ENCODE measurements at places on chromosomes 2 and 18.
A peak's percentile ranks its signal among the peaks of the same experiment; 100 is the strongest.

- DNase-seq, result no peak
These were observed 107.6 kb downstream of the TMEM17 start for GRCh38 chr2:62398356-62398755.

DNA sequence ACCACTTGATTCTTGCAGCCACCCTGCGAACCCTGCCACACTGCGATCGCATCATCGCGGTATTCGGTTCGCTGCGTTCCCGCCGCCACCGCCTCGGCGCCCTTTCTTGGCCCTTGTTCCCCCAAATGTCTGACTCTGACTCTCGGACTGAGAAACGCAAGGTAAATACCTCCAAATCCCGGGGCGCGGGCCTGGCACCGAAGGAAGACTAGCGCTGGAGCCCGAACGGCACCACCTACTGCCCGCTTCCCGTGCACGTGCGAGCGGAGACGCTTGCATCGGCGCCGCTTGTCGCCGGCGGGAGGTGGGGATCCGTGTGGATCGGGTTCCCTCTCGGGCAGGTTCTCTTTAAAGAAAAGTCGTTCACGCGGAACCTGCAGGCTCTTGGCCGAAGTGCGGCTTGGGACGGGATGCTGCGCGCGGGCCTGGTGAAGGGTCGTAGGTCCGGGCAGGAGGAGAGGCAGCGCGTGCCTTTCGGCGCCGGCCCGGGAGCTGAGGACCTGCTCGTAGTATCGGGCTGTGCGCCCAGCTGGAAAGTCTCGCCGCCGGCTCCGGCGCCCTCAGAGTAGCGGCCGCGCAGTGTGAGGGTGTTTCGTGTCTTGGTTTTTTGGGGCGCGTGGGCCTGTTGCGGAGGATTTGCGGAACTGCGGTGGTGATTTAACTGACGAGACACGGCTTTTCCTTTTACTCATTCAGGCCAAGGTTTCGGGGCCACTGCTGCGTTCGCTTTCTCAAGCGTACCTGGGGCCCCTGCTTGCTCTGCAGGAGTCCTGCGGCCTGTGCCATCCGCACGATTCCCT, 514 bp downstream of the BCL2L11 start:
- DNase-seq, result no peak

DNA sequence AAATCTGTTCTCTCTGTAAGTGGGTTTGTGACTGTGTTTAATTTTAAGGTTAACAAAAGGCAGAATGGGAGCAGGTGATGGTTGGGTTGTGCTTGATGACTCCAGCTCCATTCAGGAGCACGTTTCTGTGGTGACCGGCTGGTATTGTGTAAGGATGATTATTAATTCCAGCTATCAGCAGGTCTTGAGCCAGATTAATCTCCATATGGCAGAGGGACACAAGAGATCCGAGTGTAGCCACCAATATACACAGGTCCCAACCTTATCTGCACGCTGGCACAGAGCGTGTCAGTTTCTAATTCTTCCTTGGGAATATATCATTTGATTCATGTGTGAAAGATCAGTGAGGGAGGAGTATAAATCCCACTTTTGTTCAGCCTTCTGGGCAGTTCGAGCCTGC, 199.0 kb upstream of the DCC start:
- no peak for DNase-seq

DNA sequence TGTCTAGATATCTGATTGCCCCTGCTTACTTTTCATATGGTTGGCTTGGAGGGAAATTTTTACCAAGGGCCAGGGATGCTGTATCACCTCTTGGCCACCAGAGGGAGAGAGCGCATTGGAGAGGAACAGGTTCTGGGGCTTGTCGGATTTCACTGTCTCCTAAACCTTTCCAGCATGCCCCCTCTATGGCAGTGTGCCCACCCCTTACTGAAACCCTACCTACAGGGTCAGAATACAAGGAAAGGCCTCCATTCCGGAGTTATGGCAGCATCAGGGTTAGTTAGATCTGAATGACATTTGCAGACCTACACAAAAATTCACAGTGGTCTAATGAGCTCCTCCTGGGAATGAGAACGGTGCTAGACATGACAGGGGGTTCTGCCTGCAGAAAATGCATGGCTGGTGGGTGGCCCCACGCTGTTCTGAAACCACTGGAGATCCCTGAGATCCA, 5.8 kb downstream of the SLC14A2 start:
- DNase-seq, result no peak

GRCh38 chr2:69993048-69993565, 31.7 kb upstream of the ASPRV1 start:
- no peak for DNase-seq

GRCh38 chr2:64021578-64021977, 2.4 kb upstream of the VPS54 start:
- DNase-seq, result peak; percentile 6

DNA sequence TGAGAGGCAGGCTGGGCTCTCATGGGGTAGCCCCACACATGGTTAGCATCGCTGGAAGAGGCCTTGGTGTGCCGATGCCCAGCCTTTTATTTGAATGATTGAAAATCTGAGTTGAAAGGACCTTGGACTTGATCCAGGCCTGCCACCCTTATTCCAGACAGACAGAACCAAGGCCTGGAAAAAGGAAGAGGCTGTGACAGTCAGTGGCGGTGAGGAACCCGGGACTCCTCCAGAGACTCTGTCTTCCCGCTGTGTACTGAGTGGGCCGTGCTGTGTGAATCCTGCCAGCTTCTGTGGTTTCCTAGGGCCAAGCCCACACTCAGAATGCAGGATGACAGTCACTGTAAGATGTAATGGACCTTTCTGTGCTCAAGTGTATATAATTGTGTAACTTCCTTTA, 218.5 kb downstream of the LDLRAD4 start:
- no peak for DNase-seq

- no peak for DNase-seq
These were observed 96.3 kb upstream of the B3GNT2 start for GRCh38 chr2:62099523-62100175.

GRCh38 chr18:44750774-44751173, 70.1 kb downstream of the SETBP1 start:
- DNase-seq, result no peak

DNA sequence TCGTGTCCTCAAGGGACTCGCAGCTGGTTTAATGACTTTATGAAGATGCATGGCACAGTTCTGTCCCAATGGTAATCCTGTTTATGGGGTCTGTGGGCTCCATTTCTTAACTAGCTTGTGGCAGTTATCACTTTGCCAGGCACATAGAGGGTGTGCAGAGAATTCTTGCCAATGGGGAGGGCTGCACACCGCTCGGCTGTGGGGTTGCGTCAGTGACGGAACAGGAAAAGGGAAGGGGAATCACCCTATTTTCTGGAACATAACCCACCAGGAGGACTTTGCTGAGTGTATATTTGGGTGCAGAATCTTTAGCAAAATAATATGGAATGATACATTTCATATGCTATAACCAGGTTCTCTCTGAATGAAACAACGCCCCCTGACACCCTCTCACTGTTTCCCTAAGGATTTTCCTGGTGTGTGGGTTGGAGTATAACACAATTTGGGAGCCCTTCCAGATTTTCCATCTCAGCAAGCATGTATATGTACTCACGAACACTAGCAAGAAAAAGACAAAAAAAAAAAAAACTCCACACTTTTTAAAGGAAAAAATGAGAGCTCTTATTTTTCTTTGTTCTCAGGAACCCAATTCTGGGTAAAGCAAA, 43.9 kb upstream of the TRIB2 start:
- DNase-seq, result no peak

- no peak for DNase-seq
These were observed 77.2 kb upstream of the TXNDC2 start for GRCh38 chr18:9808295-9809241.

DNA sequence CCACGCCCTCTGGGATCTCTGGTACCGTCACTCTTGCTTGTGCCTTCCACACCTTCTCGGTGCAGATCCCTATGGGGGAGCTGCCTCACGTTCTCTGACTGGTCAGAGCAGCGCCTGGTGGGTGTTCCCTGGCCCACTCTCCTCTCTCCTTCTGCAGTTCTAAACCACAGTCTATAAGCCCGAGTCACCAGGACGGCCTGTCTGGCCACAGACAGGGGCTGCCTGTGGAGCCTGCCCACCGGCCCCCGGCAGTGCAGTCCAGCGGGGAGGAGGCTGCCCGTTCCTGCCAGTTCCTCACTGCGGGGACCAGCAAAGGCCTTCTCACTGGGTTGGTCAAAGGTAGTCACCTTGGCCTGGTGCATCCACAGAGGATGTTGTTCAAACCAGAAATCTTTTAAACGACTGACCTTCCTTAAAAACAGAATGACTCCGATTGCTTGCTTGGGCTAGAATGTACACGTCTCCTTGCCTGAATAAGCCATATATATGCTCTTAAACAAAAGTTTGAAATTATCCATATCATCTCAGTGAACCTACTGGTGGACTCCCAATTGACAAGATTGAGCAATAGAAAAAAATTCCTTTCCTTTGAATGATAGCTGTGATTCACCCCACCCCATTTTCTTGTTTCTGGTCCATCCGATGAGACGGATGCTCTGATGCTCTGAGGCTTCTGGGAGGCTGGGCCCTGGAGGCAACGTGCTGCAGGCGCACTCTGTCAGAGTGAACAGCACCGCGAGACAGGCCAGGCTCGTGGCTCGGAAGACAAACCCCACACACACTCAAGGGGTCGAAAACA, 61.2 kb downstream of the RALBP1 start:
- no peak for DNase-seq

GRCh38 chr2:102618452-102619413, 620 bp upstream of the SLC9A2 start:
- no peak for DNase-seq

GRCh38 chr2:9164112-9164608, 42.5 kb upstream of the ASAP2 start:
- no peak for DNase-seq

GRCh38 chr2:61662990-61663389, 124.8 kb upstream of the XPO1 start:
- no peak for DNase-seq

GRCh38 chr2:171547256-171547655, 25.0 kb downstream of the CYBRD1 start:
- DNase-seq, result no peak

DNA sequence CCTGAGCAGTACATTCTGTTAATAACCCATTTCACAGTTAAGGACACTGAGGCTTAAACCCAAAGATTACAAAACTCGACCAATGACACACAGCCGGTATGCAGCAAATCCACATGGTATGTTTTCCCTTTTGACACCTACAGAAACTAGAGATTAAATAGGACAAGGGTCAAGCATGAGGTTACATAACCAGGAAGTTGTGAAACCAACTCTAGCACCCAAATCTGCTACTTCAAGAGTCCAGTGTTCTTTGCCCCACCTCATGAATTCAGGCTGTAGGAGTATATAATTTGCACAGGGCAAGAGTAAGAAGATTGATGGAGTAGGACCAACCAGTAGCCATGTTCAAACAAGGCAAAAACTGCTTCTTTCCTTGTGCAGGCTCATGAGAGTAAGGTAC, 249.8 kb downstream of the BCL11A start:
- DNase-seq, result no peak

GRCh38 chr18:8121101-8121500, 488.1 kb upstream of the RAB12 start:
- DNase-seq, result no peak

DNA sequence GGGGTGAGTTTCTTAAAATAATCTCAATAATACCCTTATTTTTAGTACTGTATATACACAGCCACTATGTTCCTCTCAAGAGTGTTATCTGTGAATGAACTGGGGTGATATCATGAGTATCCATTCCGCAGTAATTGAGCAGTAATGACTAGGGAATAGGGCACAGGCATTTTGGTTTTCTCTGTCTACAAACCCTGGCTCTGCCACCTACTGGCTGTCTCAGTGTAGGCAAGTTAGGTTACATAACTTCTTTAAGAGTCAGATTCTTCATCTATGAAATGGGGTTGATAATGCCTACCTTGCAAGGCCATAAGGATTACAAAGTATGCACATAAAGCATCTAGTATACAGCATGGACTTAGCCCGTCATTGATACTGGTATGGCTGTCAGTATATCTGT, 555.8 kb downstream of the NRXN1 start:
- no peak for DNase-seq

GRCh38 chr2:126769118-126769517, 113.2 kb downstream of the GYPC start:
- no peak for DNase-seq

GRCh38 chr18:58310517-58310916, 266.5 kb downstream of the NEDD4L start:
- DNase-seq, result peak; percentile 86

DNA sequence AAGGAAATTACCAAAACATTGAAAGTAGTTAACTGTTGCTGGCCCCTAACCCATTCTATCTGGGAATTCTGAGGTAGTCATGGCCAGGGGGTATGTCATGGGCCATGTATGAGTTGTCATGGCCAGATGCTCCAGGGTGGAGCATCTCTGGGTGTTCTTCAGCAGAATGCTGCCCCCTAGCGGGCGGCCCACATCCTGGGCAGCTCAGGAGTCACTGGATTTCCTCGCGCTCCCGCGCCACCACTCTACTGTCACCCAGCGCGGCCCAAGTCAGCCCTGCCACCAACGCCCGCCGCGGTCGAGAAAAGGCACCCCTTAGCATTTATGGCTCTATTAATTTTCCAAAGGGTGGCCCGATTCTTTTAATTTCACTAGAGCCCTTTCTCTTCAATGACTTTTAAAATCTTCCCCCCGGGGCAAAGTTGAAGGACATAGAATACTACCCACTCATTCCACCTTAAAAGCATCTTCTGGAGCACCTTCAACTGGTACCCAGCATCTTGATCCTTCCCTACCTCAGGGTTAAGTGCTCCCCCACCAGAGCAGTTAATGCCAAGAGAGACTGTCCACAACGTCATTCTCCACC, 41.6 kb downstream of the PKDCC start:
- DNase-seq, result no peak

GRCh38 chr2:211061612-211062296, 505.4 kb downstream of the CPS1 start:
- DNase-seq, result no peak

DNA sequence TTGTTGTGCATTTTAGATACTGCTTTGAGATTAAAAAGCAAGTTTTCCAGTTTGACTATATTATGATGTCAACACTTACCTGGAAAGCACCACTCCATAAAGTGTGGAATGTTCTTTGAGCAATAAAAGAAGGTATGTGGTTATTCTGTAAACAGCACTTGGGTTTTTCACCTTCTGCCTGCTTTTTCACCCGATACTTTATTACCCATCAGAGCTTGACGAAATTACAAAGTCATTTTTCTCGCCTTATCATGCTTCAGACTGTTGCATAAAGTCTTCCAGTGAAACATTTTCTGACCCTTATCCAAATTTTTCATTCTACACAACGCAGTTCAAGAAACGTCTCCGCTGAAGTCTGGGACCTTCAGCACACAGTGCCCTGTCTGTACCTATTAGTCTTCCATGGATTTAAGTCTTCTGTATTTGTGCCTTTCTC, 25.2 kb downstream of the CAB39 start:
- peak; percentile 62 for DNase-seq
